ENCODE measurements at places on chromosomes 4 and X.
A peak's percentile ranks its signal among the peaks of the same experiment; 100 is the strongest.

- no peak for DNase-seq
Observed at GRCh38 chr4:82921795-82922194, 21.3 kb downstream of the THAP9 start.

GRCh38 chr4:41505161-41505661 lies 32.7 kb upstream of the LIMCH1 start:
- peak; percentile 75 for DNase-seq

DNA sequence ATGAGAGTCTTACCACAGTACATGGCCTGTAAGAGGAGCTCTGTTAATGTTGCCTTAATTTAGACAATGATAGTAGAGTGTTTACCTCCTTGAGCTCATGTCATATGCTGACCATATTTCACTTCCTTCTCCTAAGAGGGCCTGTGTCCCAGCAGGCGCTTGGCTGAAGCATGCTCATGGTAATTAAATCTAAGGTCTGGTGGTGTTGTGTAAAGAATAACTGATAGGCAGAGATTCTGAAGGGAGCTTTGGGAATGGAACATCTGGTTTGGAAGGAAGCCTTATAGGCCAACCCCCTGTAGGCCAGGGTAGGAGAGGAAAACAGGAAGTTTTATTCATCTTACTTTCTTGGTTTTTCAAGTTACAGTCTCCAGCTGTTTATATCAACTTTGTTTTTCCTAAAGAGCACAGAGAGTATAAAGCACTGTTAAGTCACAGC lies 300.2 kb downstream of the USP46 start:
- no peak for DNase-seq

DNA sequence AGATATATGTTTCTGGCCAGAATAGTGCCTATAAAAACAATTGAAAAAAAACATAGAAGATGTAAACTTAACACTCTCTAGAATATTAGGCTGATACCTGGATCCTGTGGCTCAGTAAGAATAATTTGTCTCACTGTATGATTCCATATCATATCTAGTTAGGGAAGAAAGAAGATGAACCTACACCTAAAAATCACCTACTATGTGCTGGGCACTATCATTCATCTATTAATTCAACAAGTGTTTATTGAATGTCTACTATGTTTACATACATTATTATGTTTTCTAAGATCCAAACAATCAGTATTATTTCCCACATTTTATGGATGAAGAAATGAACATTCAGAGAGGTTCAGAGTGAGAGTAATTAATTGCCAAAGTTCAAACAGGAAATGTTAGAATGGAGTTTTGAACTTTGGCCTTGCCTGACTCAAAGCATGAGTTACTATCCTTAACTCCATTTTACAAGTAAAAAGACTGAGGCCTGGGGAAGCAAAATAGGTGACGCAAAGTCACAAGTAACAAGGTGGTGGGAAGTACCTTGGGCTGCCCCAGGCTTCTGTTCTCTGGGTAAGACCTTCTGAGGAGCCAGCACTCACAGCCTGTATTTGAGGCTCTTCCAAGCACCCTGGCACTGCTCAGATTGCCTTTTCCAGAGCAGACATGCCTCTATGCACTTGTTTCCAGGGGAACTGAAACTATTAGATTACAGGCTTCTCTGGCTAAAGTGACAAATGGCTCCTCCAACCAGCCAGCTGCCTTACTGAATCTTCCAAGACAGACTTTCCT lies 111.1 kb upstream of the ACSL4 start:
- DNase-seq: peak; percentile 13

- DNase-seq: no peak
Observed at GRCh38 chrX:23511793-23512192, 155.5 kb upstream of the PRDX4 start.

- DNase-seq: no peak
Observed at GRCh38 chrX:73851014-73852009, 288.3 kb downstream of the CHIC1 start.

GRCh38 chrX:73561801-73562200 lies 1.2 kb upstream of the CHIC1 start:
- peak; percentile 63 for DNase-seq

- peak; percentile 55 for DNase-seq
Observed at GRCh38 chr4:153620352-153620751, 63.7 kb upstream of the TLR2 start.

- peak; percentile 77 for DNase-seq
Observed at GRCh38 chr4:101211146-101211553, 136.2 kb downstream of the PPP3CA start.

DNA sequence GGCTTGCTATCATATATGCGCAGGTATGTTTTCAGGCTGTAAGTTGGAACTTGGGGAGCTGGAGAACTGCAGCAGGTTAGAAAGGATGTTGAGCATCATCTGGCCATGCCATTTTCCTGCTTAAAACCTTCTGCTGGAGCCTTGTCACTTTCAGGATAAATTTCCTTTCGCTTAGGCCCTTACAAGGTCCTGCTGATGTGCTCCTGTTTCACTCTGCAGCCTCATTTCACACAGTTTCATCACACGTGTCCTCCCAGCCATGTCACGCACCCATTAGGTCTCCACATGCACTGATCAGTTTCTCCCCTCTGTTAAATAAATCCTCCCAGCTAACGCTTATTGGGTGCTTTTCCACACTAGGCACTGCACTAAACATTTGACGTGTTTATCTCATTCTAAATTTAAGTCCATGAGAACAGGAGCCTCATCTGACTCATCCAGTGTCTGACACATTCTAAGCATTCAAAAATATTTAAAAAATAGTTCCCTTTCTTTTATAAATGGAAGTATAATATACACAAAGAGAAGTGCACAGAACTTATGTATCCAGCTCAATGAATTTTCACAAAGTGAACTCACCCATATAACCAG lies 14.5 kb downstream of the SOD3 start:
- DNase-seq: peak; percentile 67

DNA sequence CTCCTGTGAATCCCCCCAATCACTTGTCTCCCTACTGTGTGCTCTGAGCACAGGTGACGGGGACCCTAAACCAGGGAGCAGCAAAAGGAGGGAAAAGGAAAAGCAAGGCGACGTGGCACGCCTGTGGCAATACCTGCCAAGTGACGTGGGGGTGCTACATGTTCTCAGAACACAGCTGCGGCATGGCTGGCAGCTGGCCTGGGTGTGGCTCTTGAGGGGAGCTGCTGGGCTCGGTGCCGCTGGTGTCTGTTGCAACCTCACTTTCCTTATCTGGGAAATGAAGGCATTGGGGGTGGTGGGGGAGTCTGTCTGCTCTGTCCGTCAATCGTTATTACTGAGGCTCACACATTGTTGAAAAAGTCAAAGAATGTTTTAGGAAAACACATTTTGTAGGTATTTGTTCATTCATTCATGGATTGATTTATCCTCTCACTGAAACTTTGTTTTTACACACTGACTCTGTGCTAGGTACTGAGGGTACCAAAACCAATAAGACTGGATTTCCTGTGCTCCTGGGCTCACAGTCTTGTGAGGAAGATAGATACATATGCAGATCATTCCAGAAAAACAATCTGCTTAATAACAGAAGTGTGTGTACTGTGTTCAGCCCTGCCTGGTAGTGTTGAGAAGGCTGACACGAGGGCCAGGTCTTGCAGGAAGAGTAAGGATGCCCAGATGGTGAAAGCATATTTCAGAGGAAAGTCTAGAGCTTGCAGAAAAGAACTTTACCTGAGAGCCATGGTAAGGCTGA lies 217.6 kb downstream of the PTTG2 start:
- no peak for DNase-seq

- DNase-seq: peak; percentile 29
Observed at GRCh38 chrX:48474127-48474526, 1.9 kb upstream of the FTSJ1 start.

- no peak for DNase-seq
Observed at GRCh38 chr4:79381161-79381560, 26.9 kb downstream of the GK2 start.

DNA sequence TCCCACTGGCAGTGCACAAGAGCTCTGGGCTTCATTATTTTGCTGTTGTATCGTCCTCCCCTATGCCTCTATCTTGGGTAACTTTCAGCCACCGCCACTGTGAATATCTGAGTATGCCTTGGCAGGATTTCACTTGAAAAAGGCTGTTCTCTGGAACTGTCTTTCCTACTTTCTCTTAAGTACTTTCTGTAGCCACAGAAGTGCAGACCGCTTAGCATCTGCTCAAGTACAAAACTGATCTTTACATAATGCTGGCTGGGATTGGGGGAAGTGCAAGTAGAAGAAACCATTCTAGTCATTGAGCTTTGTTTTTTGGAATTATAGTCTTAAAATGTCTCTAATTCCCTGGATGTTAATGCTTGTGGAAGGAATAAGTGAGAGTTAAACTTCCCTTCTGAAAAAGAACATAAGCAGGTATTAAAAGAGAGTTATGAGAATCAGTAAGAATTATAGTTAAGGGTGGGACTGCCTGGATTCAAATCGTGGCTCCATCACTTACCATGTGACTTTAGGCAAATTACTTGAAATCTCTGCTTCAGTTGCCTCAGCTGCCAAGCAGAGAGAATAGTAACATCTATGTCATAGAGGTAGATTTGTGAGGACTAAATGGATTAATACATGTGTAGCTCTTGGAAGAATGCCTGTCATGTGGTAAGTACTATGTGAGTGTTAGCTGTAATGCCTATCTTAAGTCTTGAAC lies 77.5 kb downstream of the MID1IP1 start:
- no peak for DNase-seq

- no peak for DNase-seq
Observed at GRCh38 chrX:9475984-9476383, 11.1 kb downstream of the TBL1X start.
